ENCODE measurements at places on chromosomes 1 and 21. TPM values are rescaled to one million over a fixed set of nuclear protein-coding genes. Genes with fewer than 3 reads are reported as not detected.

TSPAN2 gene
- total RNA-seq, result 0.02 TPM

CPTP gene
- 22.1 TPM for total RNA-seq

GRCh38 chr1:240985081-240985480 lies 371.9 kb downstream of the RGS7 start:
- no peak for DNase-seq

- no peak for DNase-seq
These were observed 158.2 kb downstream of the PBX1 start for GRCh38 chr1:164716992-164717703.

GPA33 gene
- total RNA-seq, result 0.23 TPM

DNA sequence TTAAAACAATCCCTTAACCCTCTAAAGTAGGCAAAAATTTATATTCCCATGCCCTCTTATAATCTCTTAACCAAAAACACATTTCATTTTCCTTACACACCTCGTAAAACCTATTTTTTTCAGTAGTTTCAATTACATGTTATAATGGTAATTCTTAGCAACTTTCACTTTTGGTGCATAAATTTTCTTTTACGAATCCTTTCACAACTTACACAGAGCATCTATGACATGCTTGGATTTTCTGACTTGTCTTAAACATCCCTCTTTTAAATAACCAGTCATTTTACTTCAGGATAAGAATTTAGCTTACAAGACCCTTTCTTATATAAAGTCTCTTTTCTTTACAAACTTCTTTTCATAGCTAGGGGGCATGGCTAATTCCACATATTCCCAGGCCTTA lies 8.9 kb upstream of the MRPL55 start:
- no peak for DNase-seq

DNA sequence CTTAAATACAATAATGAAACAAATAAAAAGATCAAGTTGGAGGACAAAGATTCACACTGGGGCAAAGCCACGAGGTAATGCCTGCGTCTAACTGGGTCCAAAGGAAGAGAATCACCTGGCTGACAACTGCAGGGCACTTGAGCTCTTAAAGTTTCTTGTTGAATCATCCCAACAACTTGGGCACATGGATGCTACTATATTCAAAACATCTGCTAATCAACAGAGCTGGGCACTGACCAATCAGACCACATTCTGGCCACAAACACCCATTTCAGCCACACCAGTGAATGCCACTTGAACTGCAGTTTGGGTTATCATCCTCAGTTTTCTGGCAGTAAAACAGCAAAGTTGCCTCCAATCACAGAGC lies 51.0 kb downstream of the ABCA4 start:
- DNase-seq, result no peak

DNA sequence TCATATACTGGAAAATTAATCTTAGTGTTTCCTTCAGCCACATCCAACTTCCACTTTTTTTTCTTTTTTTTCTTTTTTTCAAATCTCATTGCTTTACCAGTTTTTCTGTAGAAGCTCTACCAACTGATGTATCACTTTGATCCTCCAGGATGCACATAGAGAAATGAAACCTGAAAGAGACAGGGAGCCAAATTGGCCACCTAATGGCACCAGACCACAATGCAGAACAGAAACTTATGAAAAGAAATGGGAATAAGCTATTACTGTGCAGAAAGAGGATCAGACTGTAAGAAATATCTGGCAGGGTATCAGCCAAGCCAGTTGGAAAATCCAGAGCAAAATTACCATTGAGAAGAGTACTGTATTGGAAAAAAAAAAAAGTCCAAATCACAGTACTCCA lies 1514.2 kb downstream of the MRPL39 start:
- DNase-seq, result no peak

Data from SJCRH30 (cell line).